ENCODE measurements at places on chromosomes 16 and 17. TPM values are rescaled to one million over a fixed set of nuclear protein-coding genes. Genes with fewer than 3 reads are reported as not detected.
A peak's percentile ranks its signal among the peaks of the same experiment; 100 is the strongest.

DNA sequence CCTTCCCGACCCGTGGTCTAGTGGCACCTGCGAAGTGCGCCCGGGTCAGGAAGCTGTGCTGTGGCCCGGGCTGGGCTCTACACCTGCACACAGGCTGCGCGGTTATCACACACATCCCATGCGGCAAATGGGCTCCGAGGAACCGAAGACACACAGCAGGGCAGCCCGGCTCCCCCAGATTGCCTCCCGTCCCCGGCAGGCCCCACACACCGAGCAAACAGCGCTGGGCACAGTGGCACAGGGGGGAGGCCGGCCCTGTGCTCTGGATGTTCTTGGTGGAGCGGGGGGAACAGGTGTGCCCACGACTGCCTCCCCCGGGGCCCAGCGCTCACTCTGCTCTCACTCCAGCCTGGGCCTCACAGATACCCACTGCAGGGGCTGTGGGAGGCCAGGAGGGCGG lies 28.9 kb upstream of the PABPN1L start:
- no peaks in the 10 kb centered on the region for H3K27me3 ChIP-seq
- H3K36me3 ChIP-seq, result no peaks in the 10 kb centered on the region
- no peak overlapping the region for H3K27ac ChIP-seq
- no peak for DNase-seq
- H3K4me3 ChIP-seq, result no peak overlapping the region

DNA sequence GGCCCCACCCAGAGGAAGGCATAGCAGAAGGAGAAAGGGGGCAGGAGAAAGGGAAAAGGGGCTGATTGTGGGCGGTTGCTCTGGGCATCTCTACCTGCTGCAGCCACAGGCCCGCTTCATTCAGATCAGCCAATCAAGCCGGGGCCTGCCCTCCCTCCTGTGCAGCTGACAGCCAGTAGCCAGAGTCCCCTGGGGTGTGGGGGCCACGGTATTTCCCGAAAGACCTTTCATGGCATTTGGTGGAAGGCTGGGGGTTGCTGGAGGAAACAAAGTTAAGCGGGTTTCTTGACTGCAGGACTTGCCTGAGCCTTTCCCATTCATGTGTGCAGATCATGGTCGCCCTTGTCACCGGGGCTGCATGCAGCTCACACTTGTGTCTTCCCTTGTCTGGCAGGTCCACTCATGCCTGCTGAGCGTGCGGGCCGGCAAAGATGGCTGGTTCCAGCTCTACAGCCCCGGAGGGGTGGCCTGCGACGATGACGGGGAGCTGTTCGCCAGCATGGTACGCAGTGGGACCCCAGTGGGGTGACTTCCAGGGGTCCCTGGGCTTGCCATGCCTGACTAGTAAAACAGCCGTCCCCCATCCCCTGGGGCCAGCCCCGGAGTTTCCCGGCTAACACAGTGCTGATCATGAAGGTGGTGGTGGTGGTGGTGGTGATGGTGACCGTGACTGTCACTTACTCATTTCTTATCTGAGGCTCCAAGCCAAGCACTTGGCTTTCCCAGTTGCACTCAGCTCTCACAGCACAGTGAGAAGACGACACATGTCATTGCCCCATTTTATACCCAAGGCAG lies 82.7 kb upstream of the PLCG2 start:
- peak; percentile 30 for DNase-seq
- peaks cover 8% of the 10 kb centered on the region for H3K4me1 ChIP-seq
- no peaks in the 10 kb centered on the region for H3K27me3 ChIP-seq
- no peak overlapping the region for H3K4me3 ChIP-seq
- H3K36me3 ChIP-seq, result peaks cover 7% of the 10 kb centered on the region
- no peak overlapping the region for H3K27ac ChIP-seq

- no peaks in the 10 kb centered on the region for H3K4me1 ChIP-seq
- H3K36me3 ChIP-seq, result peaks cover 56% of the 10 kb centered on the region
- DNase-seq, result no peak
- H3K4me3 ChIP-seq, result no peak overlapping the region
Measured at GRCh38 chr17:42337442-42337841, 49.1 kb downstream of the STAT5A start.

TBC1D3B gene
- 5.5 TPM for total RNA-seq

- no peak for DNase-seq
- no peak overlapping the region for H3K27ac ChIP-seq
- no peaks in the 10 kb centered on the region for H3K36me3 ChIP-seq
- no peak overlapping the region for H3K4me3 ChIP-seq
- H3K4me1 ChIP-seq, result no peaks in the 10 kb centered on the region
Measured at GRCh38 chr16:85947230-85948137, 48.5 kb downstream of the IRF8 start.

ATP6V0A1 gene
- 50.8 TPM for total RNA-seq

DNA sequence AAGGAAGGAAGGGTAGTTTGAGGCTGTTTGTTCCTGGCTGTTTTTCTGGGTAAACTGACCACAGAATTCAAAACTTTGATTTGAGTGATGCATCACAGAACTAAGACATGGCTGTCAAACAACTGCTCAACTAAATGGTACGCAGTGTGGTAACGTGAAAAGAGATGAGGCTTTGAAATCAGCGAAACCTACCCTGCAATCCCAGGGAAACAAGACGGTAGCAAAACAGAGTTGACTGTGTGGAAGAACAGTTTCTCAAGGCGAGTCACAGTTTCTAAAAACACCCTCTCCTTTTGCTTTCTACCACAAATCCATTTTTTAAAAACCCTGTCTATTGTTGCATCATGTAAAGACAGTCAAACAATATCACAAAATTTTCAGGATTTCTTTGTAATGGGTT lies 156.0 kb upstream of the MAF start:
- no peaks in the 10 kb centered on the region for H3K27me3 ChIP-seq
- H3K27ac ChIP-seq, result no peak overlapping the region
- no peak overlapping the region for H3K4me3 ChIP-seq
- no peaks in the 10 kb centered on the region for H3K4me1 ChIP-seq
- H3K36me3 ChIP-seq, result no peaks in the 10 kb centered on the region

DNA sequence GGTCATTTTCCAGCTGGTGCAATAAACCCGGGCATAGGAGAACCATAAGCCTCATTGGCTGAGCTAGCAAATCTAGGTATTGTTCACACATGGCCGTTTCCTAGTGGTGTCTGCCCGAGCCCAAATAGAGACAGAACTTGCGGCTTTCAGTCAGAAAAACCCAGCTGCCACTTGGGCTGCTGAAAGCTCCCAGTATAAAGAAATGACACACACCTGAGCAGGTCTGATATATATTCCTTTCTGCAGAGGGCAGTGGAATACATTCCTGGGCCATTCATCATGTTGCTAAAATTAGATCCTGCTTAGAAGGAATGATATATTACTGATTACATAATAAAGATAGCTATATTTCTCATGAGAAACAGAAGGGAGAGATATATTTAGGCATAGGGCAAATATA lies 83.9 kb upstream of the IRX5 start:
- H3K27ac ChIP-seq, result no peak overlapping the region
- no peaks in the 10 kb centered on the region for H3K36me3 ChIP-seq

CCR7 gene
- not detected for total RNA-seq
